Upper lobe of left lung (tissue), 6 donors: ENCODE measurements at places on chromosomes 3 and 15. TPM values are rescaled to one million over a fixed set of nuclear protein-coding genes. Genes with fewer than 3 reads are reported as not detected.

Gene SLC28A1
- not detected for total RNA-seq

Gene INKA1
- 7.3 TPM for total RNA-seq

GRCh38 chr3:194768586-194768985, 82.9 kb downstream of the FAM43A start:
- no peak overlapping the region for H3K4me3 ChIP-seq
- H3K36me3 ChIP-seq: no peaks in the 10 kb centered on the region
- H3K27ac ChIP-seq: no peak overlapping the region
- no peaks in the 10 kb centered on the region for H3K27me3 ChIP-seq

DNA sequence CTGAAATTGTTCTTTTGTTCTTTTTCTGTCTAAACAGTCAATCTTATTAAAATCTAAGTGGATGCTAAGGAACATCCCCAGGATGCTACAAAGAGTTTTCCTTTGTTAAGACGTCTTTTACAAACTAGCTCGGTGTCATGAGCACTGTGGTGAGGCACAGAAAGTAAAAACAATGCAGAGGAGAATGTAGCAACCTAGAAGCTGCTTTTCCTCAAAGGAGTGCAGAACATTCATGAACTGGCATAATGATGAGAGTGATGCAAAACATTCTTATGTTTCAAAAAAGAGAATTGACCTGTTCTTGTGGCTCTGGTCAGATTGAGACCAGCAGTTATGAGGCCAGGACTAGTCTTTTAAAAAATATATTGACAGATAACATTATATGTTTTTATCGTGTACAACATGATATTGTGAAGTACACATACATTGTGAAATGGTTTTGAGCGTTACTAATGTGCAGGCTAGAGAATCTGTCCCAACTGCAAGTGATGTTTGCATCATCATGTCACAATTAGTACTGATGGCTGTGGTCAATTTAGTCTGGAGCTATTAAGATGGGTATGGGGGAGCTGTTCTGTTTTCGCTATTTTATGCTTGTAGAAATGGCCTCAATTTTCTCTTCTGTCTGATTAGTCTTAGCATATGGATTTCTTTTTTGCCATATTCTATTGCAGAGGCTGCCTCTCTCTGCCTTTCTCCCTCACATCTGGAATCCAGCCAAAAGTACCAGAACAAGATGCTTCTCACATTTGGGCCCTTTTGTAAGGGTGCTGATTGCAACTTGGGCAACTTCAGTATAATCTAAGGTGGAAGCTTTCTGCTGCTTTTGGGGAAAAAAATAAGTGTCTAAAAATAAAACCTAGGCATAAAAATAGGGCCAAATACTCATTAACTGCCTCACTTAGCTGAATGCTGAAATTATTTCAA, 50.2 kb downstream of the HHLA2 start:
- H3K4me3 ChIP-seq: no peak overlapping the region
- no peak overlapping the region for H3K27ac ChIP-seq
- no peaks in the 10 kb centered on the region for H3K4me1 ChIP-seq
- no peaks in the 10 kb centered on the region for H3K36me3 ChIP-seq

GRCh38 chr3:3594986-3595385, 204.2 kb upstream of the LRRN1 start:
- H3K27ac ChIP-seq: no peak overlapping the region
- H3K4me1 ChIP-seq: no peaks in the 10 kb centered on the region
- DNase-seq: no peak
- H3K27me3 ChIP-seq: no peaks in the 10 kb centered on the region
- H3K36me3 ChIP-seq: no peaks in the 10 kb centered on the region
